ENCODE measurements at places on chromosomes 16 and 17. TPM values are rescaled to one million over a fixed set of nuclear protein-coding genes. Genes with fewer than 3 reads are reported as not detected.

Gene KRTAP4-4
- not detected for total RNA-seq

Gene KRTAP1-1
- total RNA-seq: not detected

Gene TUBB3
- total RNA-seq: 245 TPM

Gene CHRNE
- 0.69 TPM for total RNA-seq

Gene OTOP2
- not detected for total RNA-seq

Gene ZNF778
- total RNA-seq: 5.8 TPM

Gene C1QTNF1
- 24.8 TPM for total RNA-seq

Gene MPP2
- total RNA-seq: 0.34 TPM

Gene EMP2
- 89.8 TPM for total RNA-seq

Gene IL21R
- under 0.01 TPM for total RNA-seq

Gene TBX21
- not detected for total RNA-seq

Gene CRHR1
- not detected for total RNA-seq
